ENCODE measurements at places on chromosomes 12 and 14. TPM values are rescaled to one million over a fixed set of nuclear protein-coding genes. Genes with fewer than 3 reads are reported as not detected.

Gene ADAMTS20
- total RNA-seq = not detected

Gene PFDN5
- total RNA-seq = 553 TPM

Gene RHEBL1
- total RNA-seq = not detected

Gene PTGDR
- total RNA-seq = 0.29 TPM

Gene LTBP2
- total RNA-seq = 130 TPM

Gene NUDT4
- 62.0 TPM for total RNA-seq

Gene HOXC4
- not detected for total RNA-seq

Gene HSP90B1
- total RNA-seq = 745 TPM

Gene RNF41
- 58.2 TPM for total RNA-seq

Gene VDR
- total RNA-seq = 10.4 TPM

Gene A2M
- total RNA-seq = 189 TPM

Gene SERPINA5
- total RNA-seq = 0.44 TPM

Data from cardiac ventricle fibroblast (primary cell).